RKO (cell line): ENCODE measurements at places on chromosomes 1 and 21.

DNA sequence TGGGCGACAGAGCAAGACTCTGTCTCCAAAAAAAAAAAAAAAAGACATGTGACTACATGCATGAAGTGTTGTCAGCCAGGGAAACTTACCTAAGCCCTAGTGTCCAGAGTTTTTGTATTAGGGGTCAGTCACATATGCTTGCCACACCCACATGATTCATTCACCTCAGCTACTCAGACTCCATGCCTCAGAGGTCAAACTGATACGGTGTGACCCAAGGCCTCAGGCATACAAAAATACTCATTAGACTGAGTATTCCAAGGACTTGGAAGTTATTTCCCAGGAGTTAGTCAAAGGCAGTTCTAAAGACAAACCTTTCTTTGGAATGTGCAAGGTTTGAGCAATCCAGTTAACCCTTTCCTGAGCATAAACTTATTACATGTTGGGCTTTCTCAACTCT is 6.3 kb upstream of the TRIM33 start:
- peak; percentile 49 for DNase-seq

GRCh38 chr1:91828583-91829281 is 57.2 kb downstream of the TGFBR3 start:
- no peak for DNase-seq

DNA sequence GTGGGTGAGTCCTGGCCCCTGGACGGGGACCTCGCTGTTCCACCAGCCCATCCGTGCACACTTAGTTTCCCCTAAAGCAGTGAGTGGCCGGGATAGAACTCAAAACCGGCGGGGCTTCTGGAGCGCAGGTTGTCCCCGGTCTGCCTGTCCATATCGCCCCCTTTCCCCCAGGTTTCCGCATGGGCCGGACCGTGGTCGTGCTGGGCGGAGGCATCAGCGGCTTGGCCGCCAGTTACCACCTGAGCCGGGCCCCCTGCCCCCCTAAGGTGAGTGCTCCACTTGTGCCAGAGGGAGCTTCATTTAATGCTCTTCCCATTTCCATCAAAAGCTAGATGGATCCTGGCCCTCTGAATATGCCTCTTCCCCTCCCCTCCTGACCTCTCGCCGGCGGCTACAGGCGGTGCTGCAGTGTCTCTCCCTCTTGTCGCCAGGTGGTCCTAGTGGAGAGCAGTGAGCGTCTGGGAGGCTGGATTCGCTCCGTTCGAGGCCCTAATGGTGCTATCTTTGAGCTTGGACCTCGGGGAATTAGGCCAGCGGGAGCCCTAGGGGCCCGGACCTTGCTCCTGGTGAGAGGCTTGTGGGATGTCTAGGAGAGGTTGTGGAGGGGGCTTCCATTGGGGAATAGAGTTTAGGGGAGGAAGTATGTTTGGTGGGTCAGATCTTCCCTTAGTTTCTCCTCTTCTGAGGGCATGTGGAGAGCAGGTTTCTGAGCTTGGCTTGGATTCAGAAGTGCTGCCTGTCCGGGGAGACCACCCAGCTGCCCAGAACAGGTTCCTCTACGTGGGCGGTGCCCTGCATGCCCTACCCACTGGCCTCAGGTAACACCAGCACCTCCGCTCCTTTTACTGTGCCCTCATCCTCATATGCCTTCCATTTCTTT is 683 bp downstream of the PPOX start:
- peak; percentile 66 for DNase-seq

DNA sequence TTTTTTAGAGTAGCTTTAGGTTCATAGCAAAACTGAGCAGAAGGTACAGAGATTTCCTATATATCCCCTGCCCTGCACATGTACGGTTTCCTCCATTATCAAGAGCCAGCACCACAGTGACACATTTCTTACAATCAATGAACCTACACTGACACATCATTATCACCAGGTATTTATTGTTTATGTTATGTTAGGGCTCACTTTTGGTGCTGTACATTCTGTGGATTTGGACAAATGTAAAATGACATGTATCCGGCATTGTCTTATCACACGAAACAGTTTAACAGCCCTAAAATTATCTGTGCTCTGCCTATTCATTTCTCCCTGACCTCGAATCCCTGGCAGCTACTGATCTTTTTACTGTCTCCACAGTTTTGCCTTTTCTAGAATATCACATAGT is 93.7 kb upstream of the DPH5 start:
- DNase-seq = no peak
